ENCODE measurements at places on chromosomes 16 and 17.

DNA sequence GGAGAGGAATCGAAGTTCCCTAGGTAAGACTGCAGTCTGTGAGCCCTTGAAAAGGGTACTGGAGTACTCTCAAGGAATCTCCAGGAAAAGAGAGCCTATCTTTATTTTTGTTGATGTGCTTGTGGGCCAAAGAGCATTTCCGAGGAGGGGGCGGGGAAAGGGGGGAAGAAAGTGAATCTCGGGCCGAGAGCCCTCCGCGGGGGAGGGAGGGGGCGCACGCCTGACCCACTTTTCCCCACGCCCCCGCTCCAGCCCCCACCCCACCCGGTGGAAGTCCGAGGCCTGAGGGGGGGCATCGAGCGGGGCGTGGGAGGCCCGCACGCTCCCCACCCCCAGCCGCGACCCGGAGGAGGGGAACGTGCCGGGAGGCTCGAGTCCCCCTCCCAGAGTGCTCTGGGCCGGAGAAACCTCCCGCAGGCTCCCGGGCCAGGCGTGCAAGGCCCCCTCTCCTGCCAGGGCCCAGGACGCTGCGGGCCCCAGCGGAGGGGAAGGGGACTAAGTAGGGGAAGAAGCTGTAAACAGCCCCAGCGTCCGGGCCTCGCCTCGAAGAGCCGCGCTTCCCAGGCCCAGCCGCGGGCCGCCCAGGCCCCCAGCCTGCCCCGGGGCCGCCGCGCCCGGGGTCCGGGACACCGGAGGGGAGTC is 444 bp downstream of the HELZ start:
- DNase-seq: no peak

DNA sequence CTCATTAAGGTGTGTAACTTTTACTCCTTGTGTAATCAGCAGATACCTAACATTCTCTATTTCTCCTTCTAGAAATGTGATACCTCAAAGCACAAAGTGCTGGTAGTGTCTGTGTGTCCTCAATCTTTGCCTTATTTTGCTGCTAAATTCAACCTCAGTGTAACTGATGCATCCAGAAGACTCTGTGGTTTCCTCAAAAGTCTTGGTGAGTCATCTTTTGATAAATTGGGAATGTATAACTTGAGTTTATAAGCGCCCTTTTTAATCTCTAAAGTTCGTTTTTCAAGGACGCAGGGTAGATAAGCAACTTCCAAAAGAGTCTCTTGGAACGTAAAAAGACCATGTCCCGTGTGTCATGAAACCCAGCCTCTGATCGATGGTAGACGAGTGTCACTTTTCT is 10.2 kb downstream of the NARF start:
- no peak for DNase-seq

DNA sequence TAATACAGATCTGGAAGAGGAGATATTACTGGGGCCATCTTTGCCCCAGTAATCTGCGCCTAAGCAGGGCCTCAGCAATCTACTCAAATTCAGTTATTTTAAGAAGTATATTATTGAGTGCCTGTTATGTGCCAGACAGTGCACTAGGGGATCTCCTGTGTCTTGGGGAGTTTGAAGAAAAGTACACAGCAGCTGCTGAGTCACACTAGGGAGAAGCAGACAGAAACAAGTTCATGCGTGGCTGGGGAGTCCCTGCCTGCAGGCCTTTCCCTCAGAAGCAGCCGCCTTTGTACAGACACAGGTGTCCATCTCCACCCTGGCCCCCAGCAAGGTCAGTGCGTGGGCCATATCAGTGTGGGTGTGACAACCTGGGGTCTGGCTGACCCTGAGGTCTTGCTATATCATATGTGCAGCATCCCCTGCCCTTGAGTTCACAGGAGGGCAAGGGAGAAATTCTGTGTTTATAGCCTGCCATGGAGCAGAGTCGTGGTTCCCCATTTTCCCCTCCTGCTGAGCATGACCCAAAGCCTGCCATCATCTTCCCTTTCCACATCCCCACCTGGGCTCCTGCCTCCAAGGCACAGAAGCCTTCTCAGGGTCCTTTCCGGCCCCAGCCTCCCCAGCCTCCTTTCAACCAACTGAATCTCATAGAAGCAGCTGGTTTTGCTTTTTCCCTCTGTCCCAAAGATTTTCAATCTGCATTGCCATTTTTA is 229.9 kb upstream of the SDK2 start:
- no peak for DNase-seq

- peak; percentile 56 for DNase-seq
Measured at GRCh38 chr16:88782454-88783390, 2.3 kb downstream of the PIEZO1 start.

GRCh38 chr16:67015313-67015731 is 13.6 kb upstream of the CBFB start:
- DNase-seq: no peak

GRCh38 chr17:28750178-28751047 is 6.6 kb downstream of the TRAF4 start:
- peak; percentile 62 for DNase-seq

- DNase-seq: no peak
Measured at GRCh38 chr17:56810891-56811775, 22.6 kb downstream of the C17orf67 start.

DNA sequence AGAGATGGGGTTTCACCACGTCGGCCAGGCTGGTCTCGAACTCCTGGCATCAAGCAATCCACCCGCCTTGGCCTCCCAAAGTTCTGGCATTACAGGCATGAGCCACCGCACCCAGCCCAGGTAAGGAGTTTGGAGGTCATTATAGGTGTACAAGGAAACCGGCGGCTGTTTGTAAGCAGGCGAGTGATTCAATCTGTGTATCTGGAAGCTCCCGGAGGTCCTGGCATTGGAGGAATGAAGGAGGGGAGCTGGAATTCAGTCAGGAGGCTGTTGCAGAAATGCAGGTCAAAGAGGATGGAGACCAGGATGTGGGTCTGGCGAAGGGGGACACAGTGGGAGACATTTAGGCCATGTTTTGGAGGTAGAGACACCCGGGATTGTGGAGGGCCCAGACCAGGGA is 18.8 kb downstream of the CDC42EP4 start:
- no peak for DNase-seq

DNA sequence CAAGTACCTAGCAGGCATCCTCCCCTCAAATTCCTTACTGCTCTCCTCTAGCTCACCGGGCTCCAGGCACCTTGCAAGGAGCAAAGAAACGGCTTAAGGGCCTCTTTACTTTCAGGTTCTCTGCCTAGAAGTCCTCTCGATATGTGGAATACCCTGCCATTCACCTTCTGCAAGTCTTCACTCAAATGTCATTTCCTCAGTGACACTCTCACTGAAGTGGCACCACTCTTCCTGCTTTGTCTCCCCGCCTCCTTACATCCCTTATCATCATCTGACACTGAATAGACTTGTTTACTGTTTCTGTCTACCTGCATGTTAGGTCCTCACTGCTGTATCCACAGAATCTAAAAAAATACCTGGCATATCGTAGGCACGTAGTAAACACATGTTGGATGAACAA is 947 bp downstream of the SLC7A6OS start:
- DNase-seq: no peak

DNA sequence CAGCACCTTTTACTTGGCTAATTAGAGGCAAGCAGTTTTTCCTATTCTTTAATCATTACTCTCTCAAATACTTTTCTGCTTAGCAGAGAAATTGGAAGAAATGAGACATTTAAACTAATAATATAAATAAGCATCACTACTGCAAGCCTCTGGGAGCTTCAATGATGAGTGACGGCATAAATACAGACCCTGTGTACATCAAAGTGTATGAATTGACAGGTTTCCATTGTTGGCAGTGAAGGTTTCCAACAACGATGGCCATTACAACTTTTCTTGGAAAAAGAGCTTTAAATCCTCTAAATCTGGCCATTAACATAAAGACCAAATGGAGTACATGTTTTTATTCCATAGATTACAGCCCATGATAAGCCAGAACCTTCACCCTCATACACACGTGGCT is 39.4 kb upstream of the CACNG5 start:
- no peak for DNase-seq

- no peak for DNase-seq
Measured at GRCh38 chr16:5922686-5923085, 825.1 kb upstream of the EEF2KMT start.

- DNase-seq: no peak
Measured at GRCh38 chr17:40107522-40108174, 7.3 kb upstream of the NR1D1 start.

DNA sequence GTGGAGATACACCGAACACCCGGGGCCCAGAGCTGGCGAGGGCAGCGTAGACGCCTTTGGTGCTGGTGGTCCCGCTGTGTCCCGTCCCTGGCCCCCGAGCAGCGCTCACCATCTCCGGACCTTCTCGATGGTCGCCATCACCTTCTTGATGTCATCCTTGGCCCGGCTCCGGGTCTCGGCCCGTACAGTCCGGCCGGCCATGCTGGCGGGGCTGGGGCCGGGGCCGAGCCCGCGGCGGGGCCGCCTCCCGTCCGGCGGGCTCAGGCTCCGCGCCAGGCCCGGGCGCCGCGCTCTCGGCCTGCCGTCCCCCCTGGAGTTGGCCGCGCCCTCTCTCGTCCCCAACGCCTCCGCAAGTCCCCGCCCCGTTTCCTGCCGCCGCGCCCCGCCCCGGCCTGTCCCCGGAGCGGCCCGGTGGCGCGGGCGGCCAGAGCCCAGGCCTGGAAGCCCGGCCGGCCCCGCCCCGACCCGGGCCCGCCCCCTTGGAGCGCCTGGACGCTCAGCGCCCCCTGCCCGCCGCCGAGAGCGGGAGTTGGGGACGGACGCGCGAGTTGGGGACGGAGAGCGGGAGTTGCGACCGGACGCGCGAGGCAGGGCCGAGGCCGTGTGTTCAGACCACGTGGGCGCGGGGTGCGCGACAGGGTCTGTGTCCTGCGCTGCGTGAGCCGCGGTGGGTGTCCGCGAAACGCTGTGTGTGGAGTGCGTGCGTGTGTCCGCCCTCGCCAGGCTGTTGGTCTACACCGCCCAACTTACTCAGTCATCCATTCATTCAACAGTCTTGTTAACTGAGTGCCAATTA is at the start of gene BCL7C:
TSS of gene BCL7C (minus strand) at position 334 of the 796 bp plus-strand sequence. CDS start at position 201, 133 bp downstream.
- DNase-seq: peak; percentile 60

- DNase-seq: no peak
Measured at GRCh38 chr16:56269281-56269680, 78.0 kb downstream of the GNAO1 start.

DNA sequence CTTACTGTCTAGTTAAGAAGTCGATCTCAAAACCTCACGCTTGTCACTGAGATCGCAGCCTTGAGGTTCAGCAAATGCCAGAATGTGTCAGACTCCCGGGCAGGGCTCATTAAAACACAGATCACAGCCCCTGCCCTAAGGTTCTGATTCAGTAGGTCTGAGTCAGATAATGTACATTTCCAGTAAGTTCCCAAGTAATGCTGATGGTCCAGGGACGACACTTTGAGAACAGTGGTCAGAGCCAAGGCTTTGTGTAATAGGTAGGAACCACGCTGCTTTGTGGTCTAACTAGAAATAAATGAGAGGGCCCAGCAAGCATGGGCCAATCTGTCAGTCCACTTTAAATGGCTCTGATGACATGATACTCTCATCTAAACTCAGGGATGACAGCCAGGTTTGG is 228.6 kb downstream of the ZFHX3 start:
- no peak for DNase-seq

- no peak for DNase-seq
Measured at GRCh38 chr16:67653128-67653788, 6.8 kb downstream of the ACD start.

- peak; percentile 74 for DNase-seq
Measured at GRCh38 chr17:28710861-28711722, 596 bp downstream of the PROCA1 start.

- DNase-seq: no peak
Measured at GRCh38 chr17:2151358-2152033, 96.6 kb downstream of the HIC1 start.

Data from stimulated activated CD8-positive, alpha-beta memory T cell treated with anti-CD3 and anti-CD28 coated beads, Interleukin-15, amount 100 ng/mL, for 4 hours (primary cell).